PC-3 (cell line): ENCODE measurements at places on chromosomes 7 and 10.

GRCh38 chr10:95835911-95836310, 71.9 kb upstream of the CC2D2B start:
- no peak for DNase-seq

DNA sequence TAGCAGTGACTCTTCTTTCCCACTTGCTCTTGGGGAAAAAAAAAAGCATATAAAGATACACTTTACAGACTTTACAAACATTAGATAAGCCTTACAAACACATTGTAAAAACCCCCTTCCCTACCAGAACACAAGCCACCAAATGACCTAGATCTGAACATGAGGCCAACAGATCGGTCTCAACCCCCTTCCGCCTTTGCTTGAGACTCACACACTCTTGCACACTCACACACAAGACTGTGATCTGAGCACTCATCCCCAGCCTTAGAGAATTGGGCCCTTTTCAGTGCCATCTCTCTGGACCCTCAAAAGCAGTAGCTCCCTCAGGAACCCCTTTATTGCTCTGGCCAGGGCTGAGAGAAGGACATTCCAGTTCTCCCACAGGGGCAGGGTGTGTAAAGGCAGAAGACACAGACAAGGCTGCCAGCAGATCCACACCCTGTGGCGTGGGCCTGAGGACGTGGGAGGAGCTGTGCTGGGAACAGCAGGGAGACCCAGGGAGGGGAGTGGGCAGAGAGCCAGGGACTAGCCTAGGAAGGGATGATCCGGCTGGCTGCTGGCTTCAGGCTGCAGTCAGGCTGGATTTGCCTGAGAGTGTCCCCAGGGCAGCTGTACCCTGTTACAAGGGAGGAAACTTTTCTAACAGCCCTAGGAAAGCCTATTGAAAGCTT, 206.7 kb downstream of the KIAA1217 start:
- DNase-seq = peak; percentile 3

DNA sequence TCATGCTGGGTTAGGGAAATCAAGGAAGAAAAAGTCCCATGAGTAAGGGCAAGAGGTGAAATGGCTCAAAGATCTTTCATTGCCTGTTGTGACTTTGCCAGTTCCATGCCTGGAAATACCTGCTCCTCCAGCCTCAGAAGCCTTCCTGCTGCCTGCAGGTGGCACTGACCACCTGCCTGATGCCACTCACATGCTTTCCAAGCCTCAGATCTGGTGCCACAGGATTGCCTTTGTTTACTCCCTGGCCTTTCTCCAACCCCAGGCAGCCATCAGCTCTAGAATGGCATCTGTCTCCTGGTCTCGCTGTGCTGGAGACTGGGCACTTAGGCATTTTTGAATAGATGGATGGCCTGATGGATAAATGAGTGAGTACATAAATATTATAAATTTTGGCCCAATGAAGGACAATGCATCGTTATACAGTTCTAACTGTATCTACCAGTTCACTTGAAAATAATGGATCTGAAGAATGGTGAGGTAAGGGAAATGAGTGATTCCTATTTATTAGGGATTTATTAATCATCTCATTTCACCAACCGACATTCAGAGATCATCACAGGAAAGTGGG, 657.2 kb downstream of the INHBA start:
- DNase-seq = peak; percentile 87

DNA sequence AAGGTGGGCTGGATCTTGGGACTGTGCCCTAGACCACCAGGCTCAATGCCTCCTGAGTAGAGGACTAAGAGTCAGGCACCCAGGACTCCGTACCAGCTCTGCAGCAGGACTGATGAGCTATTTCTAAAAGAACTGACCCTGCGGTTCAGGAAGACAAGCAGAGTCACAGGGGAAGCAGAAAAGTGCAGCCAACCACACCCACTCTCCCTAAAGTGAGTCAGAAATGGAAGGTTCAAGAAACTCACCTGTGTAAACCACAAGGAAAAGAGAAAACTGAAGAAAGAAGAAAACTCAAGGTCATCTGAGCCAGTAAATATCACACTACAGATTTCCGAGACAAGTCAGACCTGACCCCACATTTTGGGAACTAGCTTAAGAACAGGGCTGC, 2.5 kb downstream of the PARP12 start:
- DNase-seq = peak; percentile 80

DNA sequence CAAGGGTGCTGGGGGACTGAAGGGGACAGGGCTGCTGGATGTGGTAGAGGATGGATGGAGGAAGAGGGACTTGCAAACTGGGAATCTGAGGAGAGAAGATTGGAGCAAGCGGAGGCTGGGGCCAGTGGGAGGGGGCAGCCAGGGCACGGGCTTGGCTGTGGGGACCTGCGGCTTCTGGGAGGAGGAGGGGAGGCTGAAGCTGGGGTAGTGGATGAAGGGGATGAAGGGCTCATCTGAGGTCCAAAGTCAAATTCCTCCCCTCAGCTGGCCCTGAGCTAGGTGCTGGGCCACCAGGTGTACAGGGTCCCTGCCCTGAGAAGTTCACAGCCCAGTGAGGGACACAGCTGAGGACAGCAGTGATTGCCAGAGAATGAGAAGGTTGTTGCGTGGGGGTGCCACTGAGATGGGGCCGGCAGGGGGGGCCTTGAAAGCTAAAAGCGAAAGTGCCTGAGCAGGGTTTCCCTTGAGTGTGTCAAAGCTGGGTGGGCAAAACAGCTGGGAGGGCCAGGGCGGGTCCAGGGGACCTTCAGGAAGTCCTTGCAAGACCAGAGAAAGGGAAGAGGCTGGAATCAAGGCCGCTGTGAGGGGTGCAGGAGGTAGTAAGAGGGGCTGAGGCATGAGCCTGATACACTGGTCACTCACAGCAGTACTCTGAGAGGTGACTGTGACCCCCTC, 75.2 kb downstream of the MYL10 start:
- DNase-seq = no peak

DNA sequence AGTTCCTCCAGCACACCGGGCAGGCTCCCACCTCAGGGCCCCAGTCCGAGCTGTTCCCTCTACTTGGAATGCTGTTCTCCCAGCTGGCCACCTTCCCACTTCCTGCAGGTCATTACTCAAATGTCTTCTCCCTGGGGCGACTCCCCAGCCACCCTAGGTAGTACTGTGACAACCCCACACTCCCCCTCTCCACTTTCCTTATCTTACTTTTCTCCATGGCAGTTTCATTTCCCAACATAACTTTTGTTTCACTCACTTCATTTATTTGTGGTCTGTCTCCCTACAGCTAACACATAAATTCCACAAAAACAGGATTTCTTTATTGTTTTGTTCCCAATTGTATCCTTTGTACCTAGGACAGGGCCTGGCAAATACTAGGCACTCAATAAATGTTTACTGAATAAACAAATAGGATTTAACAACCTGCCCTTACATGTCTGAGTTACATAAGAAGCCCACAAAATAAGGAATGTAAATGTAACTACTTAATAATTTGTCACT, 76.5 kb downstream of the JAZF1 start:
- peak; percentile 72 for DNase-seq

- DNase-seq = no peak
Measured at GRCh38 chr10:10584161-10584560, 433.5 kb upstream of the CELF2 start.

DNA sequence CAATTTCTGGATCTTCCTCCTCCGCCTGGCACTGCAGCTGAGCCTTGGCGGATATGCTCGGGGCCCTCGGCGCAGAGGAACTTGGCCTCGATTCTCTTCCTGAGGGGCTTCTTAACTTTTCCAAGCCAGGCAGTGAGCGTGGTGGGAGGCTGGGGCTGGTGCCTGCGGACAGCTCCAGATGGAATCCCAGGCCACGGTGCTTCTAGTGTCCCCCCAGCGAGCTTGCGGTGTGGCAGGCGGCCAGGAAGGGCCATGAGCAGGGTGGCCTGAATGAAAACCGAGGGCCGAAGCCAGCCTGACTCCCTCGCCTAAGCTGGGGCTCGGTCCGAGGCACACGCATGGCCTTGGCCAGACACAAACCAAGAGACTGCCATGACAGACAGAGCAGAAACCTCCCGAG, 31.3 kb downstream of the RCC1L start:
- no peak for DNase-seq

DNA sequence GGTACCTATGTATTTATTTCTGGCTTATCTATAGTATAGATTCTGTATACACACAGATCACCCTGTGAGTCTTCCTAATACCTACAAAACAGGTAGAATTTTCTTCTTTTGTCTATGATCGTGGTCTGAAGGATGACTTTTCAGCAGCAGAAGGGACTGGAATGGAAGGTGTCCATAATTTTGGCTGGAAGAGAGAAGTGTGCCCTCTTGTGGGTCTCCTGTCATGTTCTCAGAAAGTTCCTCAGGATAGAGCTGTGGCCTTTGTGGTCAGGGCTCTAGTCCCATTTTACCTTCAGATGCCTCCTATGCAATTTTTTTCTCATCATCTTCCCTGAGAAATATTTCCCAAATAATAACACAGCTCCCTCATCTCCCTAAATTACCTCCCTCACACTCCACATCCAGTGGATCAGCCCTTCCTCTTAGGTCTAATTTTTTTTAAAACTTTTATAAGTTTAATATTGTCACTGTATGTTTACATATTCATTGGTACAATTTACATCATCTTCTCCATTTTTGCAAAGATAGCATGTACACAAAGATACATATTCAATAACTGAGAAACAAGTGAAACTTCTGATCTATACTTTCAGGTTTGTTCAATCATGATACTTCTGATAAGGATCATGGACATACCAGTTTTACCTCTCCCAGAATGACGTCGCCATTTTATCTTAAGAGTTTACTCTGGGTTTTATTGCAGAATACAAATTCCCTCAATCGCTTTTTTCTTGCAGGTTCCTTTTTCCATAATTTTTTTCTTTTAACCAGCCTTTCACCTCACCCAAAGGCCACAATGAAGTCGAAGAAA, 112.7 kb downstream of the REEP3 start:
- DNase-seq = peak; percentile 85

DNA sequence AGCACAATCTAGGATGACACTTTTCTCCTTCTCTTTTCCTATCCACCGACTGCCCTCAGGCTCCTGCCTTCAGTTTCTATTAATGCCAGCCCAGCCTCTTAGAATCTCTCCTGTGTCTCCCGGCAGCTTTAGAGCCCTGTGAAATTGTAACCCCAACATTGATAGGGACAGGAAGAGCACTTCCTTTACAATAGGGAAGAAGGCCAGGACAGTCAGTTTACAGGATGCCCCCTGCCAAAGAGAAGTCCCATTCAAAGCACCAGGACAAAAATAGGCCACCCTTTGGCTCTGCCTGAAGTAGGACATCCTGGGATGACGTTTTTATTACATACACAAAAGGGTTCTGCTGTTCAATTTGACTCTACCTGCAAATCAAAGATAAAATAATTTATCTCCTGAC, 64.7 kb upstream of the ANK3 start:
- no peak for DNase-seq

DNA sequence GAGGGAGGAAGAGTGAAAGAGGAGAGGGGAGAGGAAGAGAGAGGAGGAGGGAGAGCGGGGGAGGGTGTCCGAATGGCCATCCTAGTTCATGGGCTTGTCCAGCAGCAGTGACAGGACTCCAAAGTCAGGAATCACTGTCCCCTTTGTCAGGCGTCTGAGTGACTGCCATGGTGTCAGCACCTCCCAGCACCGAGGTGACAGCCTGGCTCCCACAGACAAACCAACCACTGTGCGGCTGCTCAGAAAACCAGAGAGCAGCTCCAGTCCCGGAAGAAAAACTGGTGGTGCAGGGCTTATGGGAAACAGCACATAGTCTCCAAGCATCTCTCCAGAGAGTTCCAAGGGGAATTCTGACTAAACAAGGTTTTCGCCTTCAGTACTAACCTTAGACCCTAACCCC, 18.9 kb upstream of the FGFR2 start:
- no peak for DNase-seq

DNA sequence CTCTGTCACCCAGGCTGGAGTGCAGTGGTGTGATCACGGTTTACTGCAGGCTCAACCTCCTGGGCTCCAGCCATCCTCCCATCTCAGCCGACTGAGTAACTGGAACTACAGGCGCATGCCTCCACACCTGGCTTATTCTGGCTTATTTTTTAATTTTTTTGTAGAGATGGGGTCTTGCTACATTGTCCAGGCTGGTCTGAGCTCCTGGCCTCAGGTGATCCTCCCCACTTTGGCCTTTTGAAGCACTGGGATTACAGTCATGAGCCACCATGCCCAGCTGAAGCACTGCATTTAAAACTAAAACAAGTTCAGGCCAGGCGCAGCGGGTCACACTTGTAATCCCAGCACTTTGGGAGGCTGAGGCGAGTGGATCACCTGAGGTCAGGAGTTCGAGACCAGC, 8.0 kb downstream of the SH3PXD2A start:
- DNase-seq = no peak

GRCh38 chr10:12500381-12501303, 151.3 kb downstream of the CAMK1D start:
- DNase-seq = no peak

GRCh38 chr7:34869057-34869456, 168.2 kb downstream of the DPY19L1 start:
- DNase-seq = no peak
